ENCODE measurements at places on chromosomes 7 and 10.
A peak's percentile ranks its signal among the peaks of the same experiment; 100 is the strongest.

DNA sequence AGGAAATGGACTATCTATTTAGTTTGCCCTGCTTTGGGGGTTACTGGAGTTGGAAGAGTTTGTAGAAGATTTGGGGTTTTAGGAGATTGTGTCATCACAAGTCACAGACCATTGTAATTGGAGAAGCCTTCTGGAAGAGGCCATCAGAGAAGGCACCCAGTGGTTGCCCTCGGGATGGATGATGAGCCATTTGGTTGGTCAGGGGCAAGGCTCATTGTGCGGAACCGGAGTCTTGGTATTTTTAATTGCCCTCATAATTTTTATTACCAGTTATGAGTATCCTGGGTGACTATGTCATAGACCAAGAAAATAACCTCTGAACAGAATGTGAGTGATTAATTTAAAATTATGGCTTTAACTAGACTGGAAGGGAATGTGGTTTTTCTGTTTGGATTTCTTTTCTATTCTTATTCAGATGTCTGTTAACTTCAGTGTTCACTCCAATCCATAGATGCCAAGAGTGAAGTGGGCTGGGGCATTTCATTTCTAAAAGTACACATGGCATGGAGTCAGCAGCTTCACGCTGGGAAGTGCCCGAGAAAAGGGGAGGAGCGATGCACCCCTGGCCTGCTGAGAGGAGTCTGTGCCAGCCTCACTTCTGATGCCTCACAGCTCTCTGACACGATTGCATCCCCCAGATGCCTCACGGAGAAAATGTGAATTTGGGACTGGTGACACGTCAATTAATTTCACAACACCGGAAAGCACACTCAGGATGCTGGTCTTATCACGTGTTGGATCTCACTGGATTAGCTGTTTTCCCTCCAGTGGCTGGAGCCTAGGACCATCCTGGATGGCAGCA lies 225.6 kb upstream of the IGFBP3 start:
- no peak for DNase-seq

GRCh38 chr7:10412422-10413019 lies 561.2 kb upstream of the PHF14 start:
- peak; percentile 67 for DNase-seq

GRCh38 chr10:118594392-118595063 lies 920 bp downstream of the PRLHR start:
- DNase-seq = no peak

DNA sequence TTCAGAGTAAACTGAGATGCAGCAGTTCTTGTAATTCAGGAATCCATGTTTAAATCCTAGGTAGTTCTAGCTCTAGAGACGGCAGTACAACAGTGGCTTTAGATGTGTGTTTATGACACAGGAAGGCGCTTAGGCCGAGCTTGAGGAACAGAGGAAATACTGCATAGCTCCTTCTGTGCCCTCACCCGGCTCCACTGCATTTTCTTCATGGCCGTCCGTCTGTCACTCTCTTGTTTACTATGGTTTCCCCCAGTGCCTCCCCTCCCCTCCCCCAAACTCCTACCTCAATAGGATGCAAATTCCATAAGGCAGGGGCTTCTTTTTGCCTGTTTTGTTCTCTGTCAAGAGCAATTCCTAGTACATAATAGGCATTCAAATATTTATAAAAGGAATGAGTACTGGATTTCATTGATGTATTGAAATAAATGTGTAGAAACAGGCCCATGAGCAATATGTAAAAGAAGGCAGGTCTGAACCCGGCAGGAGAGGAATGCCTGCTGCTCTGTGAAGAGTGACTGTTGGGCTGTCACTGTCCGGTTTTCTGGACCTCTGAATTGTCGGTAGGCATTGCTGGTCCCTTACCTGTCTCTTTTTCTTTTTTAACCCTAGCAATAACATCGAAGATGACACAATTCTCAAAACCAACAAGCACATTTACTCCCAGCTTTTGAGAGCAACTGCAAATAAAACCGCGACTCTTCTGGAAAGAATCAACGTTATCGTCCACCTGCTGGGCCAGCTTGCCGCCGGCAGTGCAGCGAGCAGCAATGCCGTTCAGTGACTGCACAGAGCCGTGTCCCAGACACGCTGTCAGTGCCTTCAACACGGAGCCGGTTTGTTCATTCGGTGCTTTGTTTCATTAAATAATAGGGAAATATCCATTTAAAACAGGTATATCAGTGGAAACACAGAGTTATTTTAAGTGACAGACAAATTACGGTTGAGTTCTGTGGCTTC lies 12.7 kb downstream of the MMP21 start:
- no peak for DNase-seq

DNA sequence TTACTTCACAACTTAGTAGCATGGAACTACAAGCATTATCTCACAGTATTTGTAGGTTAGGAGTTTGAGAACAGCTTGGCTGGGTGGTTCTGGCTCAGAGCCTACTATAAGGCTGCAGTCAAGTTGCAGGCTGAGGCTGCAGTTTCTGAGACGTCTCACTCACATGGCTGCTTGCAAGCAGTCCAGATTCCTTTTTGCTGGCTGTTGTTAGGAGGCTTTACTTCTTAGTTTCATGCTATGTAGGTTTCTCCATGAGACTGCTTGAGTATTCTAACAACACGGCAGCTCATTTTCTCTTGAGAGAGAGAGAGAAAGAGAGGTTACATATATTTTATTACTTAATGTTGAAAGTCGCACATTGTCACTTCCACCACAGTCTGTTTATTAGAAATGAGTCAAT lies 1073.9 kb downstream of the NXPH1 start:
- peak; percentile 8 for DNase-seq

- no peak for DNase-seq
Measured at GRCh38 chr10:54284526-54285193, 516.4 kb downstream of the PCDH15 start.

DNA sequence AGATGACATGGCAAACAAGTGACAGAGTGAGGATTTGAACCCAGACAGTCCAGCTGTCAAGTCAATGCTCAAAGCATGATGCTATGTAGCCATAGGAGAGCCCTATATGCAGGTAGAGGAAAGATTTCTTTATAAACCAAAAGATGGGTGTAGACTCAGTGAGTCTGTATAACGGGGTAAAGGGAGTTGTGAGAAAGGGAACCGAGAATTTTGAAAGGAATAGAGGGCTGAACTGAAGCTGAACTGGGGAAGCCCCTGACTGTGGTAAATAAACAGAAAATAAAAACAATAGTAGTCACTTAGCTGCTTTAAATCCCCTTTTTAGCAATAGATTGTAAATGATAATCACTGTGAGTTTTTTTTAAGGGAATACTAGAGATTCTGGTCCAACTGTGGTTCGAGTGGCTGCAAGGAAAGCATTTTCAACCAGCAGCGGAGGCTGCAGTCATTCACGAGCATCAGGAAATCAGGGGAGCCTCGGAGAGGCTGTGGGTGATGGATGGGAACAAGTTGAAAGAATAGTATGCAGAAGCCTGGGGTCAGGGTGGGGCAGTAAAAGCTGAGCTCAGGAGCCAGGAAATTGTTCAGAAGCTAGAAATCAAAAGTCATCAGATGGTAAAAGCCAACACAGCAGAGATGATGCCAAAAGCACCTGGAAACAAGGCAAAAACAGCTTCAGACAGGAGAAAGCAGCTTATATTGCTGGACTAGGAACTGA lies 393.5 kb downstream of the GFRA1 start:
- no peak for DNase-seq

- no peak for DNase-seq
Measured at GRCh38 chr10:102804382-102805055, 32.7 kb downstream of the CYP17A1 start.

GRCh38 chr7:142632271-142633134 lies 116.8 kb upstream of the PRSS1 start:
- peak; percentile 15 for DNase-seq

DNA sequence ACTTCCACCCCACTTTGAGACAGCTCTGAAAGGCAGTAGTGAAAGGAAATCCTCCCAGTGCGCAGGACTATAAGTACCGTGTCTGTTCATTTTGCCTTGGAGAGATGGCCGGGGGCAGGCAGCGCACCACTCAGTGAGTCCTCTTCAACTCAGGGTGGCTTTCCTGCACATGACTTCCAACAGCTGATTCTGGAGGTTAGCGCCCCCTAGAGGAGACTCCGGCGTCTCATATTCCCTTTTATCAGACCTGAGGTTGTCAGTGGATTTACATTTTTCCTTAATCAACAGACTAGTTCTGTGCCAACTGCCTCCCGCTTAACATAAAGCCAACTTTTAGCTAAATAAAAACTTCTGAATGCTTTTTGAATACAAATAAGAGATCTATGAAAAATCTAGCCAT lies 101.0 kb downstream of the HERPUD2 start:
- DNase-seq = no peak

DNA sequence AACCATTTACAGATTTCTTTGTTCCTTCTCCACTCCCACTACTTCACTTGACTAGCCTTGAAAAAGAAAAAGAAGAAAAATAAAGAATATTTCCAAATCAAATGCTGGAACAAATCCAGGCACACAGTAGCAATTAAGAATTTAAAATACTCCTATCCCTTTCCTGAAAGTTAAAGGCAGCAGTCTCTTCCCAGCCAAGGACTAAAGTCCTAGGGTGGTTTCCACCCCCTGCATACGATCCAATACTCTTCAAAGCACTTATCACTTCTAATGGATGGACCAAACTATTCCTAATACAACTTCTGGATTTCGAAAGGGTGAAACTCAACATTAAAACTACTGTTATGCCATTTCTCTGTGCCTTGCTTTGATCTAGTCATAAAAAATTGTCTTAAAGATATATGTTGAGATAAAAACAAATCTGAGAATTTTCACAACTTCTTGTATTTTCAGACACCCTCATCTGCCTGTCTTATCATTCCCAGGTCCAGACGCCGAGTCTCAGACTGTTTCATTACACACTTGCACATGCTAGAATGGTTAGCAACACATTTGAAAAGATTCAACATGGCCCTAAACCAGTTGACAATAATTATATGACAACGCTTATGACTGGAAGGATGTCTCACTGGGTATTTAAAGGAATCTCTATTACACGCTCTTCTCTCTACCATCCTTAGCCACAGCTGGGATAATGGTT lies 13.4 kb downstream of the ELMO1 start:
- DNase-seq = no peak

DNA sequence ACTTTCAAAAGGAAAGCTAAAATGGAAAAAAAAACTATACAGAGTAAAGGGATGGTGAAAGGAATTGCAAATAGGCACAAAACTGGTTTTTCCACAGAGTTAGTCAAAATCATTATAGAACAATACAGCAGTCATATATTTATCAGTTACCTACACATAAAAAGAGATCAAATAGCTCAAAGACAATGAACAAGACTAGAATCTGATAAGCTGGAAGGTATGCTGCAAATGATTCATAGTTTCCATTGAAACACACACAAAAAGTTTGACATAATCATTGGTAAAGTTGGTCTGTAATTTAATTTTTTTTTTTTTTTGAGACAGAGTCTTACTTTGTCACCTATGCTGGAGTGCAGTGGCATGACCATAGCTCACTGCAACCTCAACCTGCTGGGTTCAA lies 92.4 kb upstream of the SGCE start:
- no peak for DNase-seq

- peak; percentile 3 for DNase-seq
Measured at GRCh38 chr10:113520690-113521474, 32.0 kb upstream of the HABP2 start.

GRCh38 chr10:113961182-113962031 lies 82.3 kb upstream of the ADRB1 start:
- no peak for DNase-seq

- DNase-seq = no peak
Measured at GRCh38 chr7:150421831-150422230, 28.6 kb upstream of the GIMAP8 start.

- no peak for DNase-seq
Measured at GRCh38 chr7:124550036-124550435, 215.6 kb downstream of the GPR37 start.

DNA sequence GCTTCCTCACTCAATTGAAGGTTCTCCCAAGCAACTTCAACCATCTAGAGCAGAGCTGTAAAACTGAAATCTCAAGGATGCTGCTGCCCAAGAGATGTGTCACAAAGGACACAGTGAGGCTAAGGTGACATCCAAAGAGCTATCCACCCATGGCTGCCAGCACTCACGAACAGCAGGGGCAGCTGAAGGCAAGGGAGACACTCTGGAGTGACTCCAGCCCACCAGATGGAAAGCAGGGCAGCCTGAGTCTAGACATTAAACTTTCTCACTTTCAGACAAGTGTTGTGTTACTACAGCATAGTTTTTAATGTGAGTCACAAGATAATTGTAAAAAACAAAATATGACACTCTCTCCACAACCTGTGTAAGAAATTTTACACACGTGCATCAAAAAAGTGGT lies 113.5 kb downstream of the LARP4B start:
- DNase-seq = no peak

GRCh38 chr10:27759483-27760272 lies 14.1 kb upstream of the MKX start:
- no peak for DNase-seq

GRCh38 chr7:35386816-35387706 lies 133.2 kb upstream of the TBX20 start:
- DNase-seq = no peak

- DNase-seq = no peak
Measured at GRCh38 chr10:77636967-77637531, 559 bp downstream of the KCNMA1 start.

GRCh38 chr10:27646194-27646593 lies 99.4 kb downstream of the MKX start:
- DNase-seq = no peak

GRCh38 chr7:115226410-115226809 lies 304.5 kb downstream of the MDFIC start:
- DNase-seq = no peak

GRCh38 chr10:102783568-102783967 lies 39.8 kb downstream of the WBP1L start:
- no peak for DNase-seq

- DNase-seq = no peak
Measured at GRCh38 chr10:69505636-69506318, 54.5 kb downstream of the TSPAN15 start.

DNA sequence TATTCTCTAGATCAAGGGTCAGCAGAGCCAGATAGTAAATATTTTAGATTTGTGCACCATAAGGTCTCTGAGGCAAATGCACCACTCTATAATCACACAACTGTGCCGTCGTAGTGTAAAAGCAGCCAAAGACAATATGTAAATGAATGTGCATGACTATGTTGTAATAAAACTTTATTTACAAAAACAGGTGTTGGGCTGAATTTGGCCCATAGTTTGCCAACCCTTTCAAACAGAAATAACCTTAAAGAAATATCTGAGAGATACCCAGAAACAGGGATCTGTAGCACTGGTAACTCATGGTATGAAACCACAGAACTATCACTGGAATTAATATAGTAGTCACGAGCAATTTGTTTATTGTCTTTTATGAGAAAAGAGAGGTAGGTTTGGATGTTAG lies 86.0 kb downstream of the ARID5B start:
- DNase-seq = no peak

GRCh38 chr7:112556633-112557032 lies 75.8 kb downstream of the LSMEM1 start:
- no peak for DNase-seq

GRCh38 chr10:121511943-121512342 lies 86.3 kb downstream of the FGFR2 start:
- no peak for DNase-seq

- DNase-seq = no peak
Measured at GRCh38 chr10:16742165-16742960, 74.9 kb downstream of the RSU1 start.

GRCh38 chr7:77516085-77516484 lies 21.0 kb upstream of the PTPN12 start:
- DNase-seq = no peak

Data from NCI-H2227 treated with DMSO at 0.1 percent for 48 hours (cell line).